AG09319 (cell line): ENCODE measurements at places on chromosomes 1 and 21.

GRCh38 chr1:22699681-22700520 lies 10.7 kb upstream of the EPHB2 start:
- DNase-seq: no peak

- DNase-seq: no peak
Observed at GRCh38 chr1:169041366-169041765, 65.1 kb upstream of the ATP1B1 start.

GRCh38 chr1:76128096-76128495 lies 53.5 kb downstream of the ST6GALNAC3 start:
- no peak for DNase-seq

DNA sequence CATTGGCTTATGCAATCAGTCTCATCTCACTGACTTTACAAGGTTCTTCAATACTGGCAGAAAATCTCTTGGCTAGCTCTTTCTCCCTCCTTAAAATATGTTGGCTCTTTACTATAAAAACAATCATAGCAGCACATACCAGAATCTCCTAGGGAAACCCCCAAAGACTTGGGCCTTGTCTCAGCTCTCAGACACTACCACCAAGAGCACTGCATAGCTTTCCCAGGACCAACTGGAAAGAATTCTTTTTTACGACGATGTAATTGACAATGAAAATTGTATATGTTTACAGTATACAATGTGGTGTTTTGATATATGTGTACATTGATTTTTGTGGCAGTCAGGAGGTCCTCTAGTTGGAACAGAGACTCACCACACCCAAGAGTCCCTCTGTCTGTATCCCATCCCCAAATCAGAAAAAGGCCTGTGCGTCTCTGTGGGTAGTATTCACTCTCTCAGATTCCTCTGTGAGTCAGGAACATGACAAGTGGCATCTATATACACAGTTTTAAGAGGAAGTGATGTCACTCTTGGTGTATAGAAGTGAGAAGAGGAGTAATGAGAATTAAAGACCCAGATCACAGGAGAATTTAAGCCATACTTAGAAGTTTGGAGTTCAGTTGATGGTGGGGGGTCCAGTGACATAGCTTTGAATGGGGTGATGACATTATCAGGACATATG lies 21.1 kb downstream of the SMAP2 start:
- DNase-seq: no peak

DNA sequence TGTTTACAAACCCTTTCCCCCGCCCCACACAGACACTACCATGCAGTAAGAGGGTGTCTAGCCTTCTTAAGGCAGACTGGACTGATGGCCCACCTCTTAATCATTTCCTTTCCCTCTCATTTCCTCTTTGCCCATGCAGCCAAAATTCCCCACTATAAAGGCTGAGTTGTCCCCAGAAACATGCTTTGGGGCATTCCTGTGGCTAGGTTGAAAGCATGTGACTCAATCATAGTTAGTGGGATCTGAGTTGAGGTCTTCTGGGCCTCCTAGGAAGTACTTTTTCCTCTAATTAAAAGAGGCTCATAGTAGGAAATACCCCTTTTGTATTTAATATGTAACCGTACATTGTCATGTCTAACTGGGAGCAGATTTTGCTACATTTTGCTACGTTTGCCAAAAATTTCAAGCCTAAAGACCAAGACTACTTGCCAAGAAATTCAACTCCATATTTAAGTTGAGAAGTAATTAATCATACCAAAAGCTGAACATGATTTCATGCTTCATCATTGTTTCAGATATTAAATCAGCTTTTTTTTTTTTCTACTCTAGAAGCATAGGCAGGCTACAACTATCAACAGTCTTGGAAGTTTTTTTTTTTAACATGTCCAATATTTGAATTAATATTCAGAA lies 174.7 kb downstream of the ADGRL4 start:
- DNase-seq: peak; percentile 80

GRCh38 chr1:29363536-29363935 lies 127.2 kb downstream of the PTPRU start:
- no peak for DNase-seq

GRCh38 chr1:61095470-61095812 lies 13.1 kb downstream of the NFIA start:
- DNase-seq: no peak
